HuH-7 (cell line): ENCODE measurements at places on chromosomes 4 and X.

DNA sequence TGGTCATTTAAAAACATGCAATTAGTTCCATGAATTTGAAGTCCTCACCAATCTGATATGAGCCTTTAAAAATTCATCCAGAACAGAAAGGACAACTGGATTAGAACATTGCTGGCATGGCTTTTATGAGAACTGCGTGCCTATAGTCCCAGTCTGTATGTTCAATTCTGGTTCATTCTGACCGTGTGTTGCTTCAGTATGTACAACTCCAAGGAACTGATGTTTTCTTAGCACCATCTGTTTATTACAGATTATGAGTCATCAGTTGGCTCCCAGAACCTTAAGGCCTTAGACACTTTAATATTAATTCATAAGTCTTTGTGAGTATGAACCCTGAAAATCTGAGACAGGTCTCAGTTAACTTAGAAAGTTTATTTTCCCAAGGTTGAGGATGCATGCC lies 115.0 kb downstream of the CEP44 start:
- no peak for DNase-seq

DNA sequence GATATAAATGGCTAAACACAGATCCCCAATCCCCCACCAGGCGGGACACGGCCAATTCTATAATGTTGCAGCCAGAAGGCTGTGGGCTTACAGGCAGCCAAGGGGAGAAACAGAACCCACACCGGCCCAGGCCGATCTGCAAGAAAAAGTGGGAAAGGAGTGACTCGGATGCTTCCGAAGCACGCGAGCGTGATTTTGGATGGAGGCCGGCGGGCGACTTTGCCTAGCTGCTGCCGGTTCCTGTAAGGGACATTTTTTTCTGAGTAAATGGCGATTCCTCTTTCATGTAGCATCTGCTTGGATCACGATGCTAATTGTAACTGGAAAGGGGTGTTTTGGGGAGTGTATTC lies 470.2 kb downstream of the PCDH19 start:
- DNase-seq = no peak

GRCh38 chr4:98394134-98394533 lies 132.9 kb downstream of the RAP1GDS1 start:
- no peak for DNase-seq

DNA sequence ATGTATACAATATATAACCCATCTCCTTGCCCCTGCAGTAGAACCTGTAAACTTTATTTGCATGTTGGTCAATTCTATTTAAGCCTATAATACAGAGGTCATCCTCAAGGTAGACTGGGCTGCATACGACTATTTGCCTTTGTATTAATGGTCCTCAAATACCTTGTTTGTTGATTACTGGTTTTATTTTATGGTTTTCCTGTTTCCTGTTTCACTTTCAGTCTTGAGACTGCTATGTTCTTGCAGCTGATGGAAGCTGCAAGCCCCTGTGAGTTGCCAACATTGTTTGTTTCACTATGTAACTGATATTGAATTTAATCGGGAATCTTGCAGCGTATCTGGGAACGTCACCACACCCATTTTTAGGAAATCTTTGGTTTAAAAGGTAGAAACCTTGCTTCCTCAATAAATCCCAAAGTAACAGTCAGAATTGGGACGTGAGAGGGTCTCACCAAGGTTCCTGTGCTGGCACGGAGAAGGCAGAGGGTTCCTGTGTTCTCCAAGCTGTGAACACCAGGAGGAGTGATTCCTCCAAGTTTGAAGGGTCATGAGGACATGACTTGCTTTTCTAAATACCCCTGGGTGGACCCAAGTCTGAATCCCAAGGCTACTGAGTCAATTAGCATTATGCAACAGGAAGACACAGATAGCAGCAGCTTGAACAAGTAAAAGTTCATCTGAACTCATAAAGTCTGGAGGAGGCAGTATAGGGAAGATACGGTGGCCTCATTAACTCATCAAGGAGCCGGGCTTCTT lies 110.6 kb upstream of the PNPLA4 start:
- DNase-seq = no peak

DNA sequence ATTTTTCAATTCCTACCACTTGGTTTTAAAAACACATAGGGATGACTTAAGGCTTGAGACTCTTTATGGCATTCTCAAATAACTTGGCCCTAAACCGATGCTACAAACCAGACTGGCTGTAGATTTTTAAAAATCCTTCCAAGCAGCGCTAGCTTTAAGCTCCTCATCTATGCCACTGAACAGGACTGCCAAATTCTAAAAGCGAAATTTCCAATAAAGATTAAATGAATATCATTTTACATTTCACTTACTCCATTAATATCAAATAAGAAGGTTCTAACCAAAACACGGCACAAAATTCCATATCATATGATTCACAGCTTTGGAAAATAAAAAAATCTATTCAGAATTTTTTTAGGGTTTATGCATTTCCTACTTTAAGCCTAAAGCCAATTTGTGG lies 134.2 kb downstream of the FANCB start:
- no peak for DNase-seq

GRCh38 chrX:49773993-49774392 lies 55.1 kb upstream of the PAGE4 start:
- DNase-seq = no peak

DNA sequence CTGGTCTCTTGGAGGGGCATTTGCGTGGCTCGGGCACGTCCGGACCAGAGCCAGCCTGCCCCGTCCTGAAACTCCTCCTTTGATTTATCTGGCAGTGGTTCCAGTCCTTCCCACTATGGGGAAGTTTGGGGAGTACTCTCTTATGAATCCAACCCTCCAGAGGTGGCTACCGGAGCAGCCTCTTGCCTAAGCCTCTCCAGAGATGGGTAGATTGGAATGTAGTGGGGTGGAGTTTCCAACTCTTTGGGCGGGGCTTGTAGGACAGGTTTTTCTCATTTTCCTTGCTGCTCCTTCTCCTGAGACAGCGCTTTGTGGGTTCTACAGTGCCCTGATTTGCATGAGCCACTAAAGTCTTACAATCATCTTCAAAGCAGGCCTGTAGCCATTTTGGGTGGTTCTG lies 60.1 kb upstream of the XAGE1B start:
- no peak for DNase-seq

GRCh38 chrX:37331546-37331945 lies 17.6 kb upstream of the PRRG1 start:
- DNase-seq = no peak

DNA sequence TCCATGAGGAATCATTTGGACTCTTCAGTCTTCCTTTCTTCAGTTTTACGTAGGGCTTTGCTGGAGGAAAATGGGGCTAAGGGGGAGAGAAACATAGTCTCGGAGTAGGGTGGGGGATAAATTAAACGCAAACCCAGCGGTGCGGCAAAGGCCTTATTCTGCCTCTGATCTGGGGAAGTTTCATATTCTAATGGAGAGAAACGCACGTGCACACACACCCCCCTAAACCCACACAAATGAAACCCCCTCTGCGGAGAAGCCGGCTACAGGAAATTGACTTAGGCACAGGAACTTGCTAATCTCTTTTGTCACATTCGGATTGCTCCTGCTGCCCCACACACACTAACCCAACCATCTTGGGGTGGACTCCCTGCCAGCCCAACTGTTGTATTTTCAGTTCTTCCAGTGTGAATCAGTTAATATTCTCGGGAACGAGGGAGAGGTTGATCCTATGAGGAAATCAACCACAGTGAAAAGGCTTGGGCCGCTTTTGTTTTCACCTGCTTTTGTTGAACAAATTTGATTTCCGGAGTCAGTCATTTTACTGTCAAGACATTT lies at the start of gene RHOH:
Gene RHOH, plus strand, starts transcription at position 308 of the 558 bp plus-strand sequence. CDS start 46,356 bp downstream, outside the sequence.
- no peak for DNase-seq

DNA sequence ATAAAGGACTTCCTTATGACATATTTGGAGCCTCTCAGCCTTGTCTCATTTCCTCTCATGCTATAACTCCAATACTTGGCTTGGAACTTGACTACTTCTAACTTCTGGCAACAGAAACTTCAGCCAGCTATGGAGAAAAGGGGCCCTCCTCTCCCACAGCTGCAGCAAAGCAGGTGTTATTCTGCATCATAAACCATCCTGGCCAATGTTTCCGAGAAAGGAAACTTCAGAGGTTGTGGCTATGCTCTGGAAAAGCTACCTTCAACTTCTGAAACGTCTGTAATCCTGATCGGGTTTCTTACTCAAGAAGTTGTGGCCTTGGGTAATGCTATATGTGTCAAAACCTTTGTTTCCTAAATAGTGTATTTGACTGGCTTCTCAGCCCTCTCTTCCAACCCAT lies 109.5 kb upstream of the CDX4 start:
- DNase-seq = no peak

DNA sequence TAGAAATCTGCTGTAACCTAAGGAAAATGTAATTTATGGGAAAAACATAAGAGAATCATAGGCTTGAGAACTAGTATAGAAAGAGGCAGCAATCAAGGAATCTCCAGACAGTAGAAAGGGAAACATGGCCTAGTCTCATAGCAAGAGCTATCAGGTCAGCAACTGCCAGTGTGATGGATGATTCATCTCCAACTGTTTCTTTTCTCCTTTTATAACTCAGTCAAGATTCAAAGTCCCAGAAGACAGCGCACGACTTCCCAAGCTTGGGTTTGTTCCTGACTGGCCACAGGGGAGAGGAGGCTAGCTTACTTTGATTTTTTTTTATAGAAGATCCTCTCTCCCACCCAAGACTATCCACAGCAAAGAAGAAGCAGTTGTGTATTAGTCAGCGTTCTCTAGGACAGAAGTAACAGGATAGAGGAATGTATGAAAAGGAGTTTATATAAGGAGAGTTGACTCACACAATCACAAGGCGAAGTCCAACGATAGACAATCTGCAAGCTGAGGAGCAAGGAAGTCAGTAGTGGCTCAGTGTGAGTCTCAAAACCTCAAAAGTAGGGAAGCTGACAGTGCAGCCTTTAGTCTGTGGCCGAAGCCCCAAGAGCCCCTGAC lies 181.5 kb downstream of the GC start:
- no peak for DNase-seq
